ENCODE measurements at places on chromosomes 16 and 17.

DNA sequence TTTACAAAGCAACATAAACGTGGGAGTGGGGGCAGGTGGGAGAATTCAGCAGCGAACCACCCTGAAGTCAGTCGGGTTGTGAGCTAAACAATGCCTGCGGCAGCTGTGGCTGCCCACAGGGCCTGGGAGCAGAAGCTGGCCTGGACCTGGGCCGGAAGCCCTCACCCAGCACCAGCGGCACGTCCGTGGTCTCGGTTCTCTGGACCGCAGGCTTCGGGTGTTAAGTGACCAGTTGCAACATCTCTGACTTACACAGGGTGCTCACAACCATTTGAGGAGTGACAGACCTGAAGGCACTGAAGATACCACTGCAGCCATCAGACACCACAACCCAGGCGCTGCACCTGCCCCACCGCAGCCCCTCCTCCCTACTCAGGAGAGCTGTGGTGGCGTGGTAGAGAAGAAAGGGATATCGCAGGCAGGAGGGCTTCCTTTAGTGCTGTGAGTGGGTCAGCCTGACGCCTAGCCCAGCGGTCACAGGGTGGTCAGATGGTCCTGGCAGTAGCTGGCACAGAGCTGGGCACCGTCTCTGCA is 33.8 kb downstream of the CBFA2T3 start:
- DNase-seq, result no peak

DNA sequence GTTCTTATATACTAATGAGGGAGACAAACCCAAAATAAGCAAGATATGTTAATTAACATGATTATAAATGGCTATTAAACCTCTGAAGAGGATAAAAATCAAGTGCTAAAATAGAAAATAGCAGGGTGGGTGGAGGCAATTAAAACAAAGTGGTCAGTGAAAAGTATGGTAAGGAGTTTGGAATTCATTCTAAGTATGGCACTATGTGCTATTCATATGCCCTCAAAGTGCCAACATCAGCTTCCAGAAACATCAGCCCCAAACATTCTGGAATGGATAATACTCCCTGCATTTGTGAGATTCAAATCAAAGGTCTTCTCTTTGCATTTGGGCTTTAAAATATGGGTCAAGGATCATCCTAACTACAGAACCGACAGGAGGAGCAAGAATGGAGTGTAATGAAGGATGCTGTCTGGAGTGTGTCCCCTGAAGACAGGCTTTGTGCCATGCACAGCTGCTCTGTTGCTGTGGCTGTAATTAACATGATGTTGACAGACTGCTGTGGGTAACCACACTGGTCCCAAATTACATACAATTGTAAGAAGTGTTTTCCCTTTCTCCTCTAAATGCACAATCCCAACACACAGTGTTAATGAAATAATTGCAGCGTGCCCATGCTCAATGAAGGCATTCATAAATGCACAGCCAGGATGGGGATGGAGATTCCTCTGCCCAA is 93.1 kb downstream of the VAT1L start:
- DNase-seq, result no peak

GRCh38 chr17:36946726-36947091 is 2.0 kb upstream of the AATF start:
- no peak for DNase-seq

DNA sequence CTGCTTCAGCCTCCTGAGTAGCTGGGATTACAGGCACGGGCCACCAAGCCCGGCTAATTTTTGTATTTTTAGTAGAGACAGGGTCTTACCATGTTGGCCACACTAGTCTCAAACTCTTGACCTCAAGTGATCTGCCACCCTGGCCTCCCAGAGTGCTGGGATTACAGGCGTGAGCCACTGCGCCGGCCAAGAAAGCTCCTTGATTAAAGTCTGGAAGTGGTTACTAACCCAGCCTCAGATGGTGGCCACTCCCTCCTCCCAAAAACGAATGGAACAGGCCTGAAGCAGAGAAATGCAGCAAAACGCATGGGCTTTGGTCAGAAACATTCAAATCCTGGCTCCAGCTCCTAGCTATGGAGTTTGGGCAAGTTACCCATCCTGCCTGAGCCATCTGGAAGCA is 11.3 kb downstream of the FKBP10 start:
- DNase-seq, result no peak

GRCh38 chr17:3335876-3336275 is 37.7 kb upstream of the OR3A1 start:
- DNase-seq, result no peak

GRCh38 chr16:9075299-9076071 is 16.0 kb upstream of the HAPSTR1 start:
- DNase-seq, result no peak

DNA sequence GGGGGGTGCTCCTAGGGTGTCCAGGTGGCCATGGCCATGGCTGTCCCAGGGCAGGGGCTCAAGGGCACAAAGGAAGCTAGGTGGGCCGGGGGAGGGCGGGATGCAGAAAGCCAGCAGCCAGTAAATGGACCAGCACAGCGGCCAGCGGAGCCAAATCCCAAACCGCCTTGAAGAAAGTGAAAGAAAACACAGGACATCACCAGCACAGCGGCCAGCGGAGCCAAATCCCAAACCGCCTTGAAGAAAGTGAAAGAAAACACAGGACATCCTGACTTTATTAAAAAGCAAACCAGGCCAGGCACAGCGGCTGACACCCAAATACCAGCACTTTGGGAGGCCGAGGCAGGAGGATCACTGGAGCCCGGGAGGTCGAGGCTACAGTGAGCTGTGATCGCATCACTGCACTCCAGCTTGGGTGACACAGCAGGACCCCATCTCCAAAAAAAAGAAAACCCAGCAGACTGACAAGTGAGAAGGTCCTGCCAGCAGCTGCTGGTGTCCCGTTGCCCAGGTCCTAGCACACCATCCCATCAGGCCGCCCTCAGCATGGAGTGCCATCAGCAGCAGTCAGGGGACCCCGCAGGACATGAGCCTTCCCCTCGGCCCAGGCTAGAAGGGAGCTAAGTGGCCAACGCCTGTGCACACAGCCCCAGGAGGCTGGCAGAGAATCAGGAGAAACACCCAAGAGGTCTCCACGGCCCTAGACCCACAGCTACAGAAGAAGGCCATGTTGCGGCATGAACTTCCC is 17.0 kb downstream of the SLC38A10 start:
- no peak for DNase-seq

DNA sequence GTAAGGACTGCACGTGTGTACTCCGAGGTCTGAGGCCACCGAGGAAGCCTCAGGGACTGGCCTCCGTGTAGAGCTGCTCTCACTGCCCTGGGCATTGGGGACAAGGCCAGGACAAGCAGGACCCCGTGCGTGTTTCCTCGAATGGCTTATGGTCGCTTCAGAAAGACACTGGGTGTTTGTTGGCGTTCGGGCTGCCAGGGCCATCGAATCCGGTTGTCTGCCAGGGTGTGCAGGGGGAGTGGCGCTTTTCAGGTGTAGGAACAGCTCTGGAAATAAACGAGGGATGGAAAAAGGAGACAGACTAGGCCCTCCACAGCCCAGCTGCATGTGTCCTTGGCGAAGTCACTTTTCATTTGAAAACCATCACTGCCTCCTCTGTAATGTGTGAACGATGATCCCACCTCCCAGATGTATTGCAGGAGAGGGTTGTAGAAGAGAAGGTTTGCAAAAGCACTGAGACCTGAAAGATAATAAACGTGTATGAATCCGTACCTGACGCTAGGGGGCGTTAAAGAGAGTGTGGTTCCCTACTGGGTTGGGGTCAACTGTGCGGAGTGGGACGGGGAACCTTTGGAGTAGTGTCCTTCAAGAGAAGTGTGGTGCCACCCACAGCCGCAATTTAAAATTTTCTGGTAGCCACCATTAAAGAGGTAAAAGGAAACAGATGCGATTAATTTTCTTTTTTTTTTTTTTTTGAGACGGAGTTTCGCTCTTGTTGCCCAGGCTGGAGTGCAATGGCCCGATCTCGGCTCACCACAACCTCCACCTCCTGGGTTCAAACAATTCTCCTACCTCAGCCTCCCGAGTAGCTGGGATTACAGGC is 2.1 kb upstream of the ZSCAN10 start:
- peak; percentile 66 for DNase-seq

- peak; percentile 46 for DNase-seq
These were observed 3.1 kb downstream of the HIC1 start for GRCh38 chr17:2057760-2058585.

DNA sequence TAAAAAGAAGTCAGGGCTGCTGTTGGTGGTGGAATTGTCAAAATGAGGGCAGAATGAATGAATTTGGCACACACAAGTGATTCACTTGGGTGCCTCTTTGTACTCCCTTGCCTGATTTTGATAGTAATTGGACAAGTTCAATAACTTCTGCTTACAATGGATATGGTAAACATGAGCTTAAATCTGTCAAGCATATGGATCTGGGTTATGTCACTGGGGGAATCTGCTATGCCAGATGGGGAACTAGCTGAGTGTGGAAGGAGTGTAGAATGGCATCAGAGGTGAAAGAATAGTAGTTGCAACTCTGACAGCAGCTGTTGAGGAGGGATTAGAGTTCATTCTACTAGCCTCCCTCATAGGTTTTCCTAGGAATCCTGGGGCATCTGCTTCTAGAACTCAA is 724.2 kb upstream of the CDH8 start:
- no peak for DNase-seq
